ENCODE measurements at places on chromosomes 3 and 15.

- no peak for DNase-seq
Measured at GRCh38 chr3:143070977-143071551, 48.5 kb upstream of the CHST2 start.

DNA sequence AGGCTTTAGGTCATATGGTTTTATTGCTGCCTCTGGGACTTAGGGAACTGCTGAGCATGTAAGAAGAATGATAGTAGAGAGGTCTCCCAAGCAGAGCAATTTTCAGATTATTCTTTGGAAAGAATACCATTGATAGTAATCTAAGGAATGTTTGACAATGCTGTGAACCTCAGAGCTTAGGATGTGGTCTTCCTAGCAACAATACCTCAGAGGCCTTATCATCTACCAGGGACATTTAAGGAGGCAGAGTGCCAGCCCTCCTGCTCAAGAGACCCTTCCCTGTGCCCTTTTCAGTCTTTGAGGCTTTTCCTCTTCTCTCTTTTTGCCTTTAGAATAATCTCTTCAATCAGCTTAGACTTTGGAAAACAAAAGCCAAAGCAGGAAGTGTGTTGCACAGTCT is 272.1 kb downstream of the OXSM start:
- no peak for DNase-seq

DNA sequence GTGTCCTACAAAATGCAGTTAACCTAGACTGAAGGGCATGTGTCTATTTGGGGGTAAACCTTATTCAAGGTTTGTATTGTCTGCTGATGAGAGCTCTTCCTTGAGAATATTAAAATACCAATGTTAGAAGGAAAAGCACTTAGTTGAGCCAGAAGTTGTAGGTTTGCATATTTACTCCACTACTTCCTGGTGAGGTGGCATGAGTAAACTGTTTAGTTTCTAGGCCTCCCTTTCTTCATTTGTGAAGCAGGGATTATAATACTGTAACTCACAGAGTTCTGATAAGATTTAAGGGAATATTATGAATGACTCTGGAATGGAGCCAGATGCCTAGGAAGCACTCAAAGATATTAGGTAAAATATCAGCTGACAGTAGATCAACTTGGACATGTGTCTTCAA is 46.7 kb downstream of the CD200R1L start:
- DNase-seq, result no peak

GRCh38 chr15:50458348-50459112 is 34.3 kb downstream of the USP8 start:
- no peak for DNase-seq

DNA sequence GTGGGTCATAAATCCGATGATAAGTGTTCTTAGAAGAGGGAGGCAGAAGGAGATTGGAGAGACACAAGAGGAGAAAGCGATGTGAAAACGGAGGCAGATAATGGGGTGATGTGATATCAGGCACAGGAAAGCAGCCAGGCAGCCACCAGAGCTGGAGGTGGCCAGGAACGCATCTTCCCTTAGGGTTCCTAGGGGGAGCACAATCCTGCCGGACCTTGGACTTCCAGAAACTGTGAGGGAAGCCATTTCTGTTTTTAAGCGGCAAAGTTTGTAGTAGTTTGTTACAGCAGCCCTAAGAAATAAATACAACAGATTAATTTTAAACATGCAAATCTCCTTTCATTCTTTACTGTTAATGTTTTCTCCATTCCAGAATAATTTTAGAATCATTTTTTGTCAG is 259.9 kb upstream of the TMC3 start:
- DNase-seq, result no peak

DNA sequence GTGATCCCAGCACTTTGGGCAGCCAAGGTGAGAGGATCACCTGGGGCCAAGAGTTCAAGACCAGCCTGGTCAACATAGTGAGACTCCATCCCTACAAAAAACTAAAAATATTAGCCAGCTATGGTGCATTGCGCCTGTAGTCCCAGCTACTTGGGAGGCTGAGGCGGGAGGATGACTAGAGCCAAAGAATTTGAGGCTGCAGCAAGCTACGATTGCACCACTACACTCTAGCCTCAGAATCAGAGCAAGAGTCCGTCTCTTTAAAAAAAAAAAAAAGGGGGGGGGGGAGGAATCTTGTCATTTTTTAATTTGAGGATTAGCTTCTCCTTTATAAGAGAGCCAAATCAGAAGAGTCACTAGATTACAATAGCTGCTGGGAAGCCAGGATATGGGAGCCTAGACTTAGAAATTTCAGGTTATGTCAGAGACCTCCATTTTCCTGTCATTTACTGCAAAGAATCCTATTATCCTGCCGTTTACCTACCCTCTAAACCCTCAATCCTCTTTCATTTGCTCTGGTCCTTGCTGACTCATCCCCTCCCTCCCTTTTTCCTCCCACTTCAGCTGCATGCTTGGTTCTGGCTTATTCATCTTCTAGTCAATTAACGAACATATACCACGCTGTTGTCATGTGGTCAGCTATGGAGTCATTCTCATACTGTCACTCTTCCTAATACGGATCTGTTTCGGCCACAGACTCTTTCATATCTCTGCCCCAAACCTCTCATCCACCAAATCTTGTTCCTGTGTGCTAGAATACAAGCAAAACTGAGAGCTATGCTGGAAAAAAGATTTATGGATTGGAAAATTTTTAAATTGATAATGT is 83.8 kb upstream of the PPIB start:
- DNase-seq, result no peak

DNA sequence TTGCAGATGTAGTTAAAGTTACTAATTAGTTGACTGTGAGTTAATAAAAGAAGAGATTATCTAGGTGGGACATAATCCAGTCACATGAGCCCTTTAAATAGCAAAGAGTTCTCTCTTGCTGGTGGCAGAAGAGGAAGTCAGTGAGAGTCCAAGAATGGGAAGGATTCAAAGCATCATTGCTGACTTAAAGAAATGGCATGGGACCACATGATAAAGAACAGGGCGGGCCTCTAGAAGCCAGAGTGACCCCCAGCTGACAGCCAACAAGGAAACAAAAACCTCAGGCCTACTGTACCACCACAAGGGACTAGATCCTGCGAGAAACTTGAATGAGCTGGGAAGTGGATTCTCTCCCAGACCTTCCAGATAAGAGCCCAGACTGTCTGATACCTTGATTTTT is 447.2 kb upstream of the CCDC54 start:
- DNase-seq, result no peak

DNA sequence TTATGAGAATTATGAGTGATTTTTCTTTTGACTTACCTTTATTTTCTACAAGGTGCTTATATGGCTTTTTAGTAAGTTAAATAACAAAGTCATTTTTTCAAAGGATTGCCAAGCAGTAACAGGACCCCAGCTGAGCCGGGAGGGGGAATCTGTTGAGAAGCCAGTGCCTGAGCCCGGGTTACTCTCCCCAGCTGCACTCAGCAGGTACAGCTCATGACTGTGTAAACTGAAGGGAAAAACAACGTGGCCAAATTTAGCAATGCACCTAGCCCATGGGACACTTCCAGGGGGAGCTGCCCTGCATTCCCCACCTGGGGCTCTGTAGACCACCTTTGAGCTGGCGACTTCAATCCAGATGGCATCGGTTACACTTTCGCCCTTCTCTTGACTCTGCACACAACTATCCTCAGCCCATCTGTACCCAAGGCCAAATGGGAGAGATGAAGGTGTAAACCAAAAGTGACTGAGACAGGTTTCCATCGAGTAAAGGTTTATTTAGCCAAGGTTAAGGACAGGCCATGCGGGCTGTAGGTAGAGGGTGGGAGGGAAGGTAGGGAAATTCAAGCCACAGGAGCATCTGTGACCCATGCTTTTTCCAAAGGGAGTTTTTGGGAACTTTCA is 18.2 kb upstream of the HCN4 start:
- DNase-seq, result no peak

GRCh38 chr3:183690402-183690995 is 7.1 kb upstream of the YEATS2 start:
- no peak for DNase-seq

- DNase-seq, result no peak
Measured at GRCh38 chr3:98746882-98747281, 16.3 kb upstream of the ST3GAL6 start.

DNA sequence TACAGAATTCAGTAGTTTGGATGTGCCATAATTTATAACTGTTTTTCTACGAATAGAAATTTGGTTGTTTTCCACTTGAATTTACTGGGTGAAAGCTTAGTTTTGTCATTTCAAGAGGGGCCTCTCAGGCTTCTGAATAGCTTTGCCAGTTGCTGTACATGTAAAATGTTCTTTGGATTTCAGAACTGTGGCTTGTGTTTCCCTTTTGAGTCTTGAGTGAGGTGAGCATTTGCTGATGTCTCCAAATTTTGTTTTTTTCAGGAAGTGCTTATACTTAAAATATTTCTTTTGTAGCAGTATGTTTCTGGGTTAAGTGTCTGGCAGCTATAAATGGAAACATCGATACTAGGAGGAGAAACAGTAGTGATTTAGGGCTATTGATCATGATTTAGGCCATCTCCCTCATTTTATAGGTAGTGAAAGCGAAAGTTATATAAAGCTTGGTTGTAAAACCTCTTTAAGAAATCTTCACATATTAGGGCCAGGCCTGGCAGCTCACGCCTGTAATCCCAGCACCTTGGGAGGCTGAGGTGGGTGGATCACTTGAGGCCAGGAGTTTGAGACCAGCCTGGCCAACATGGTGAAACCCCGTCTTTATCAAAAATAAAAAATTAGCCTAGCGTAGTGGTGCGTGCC is 9.2 kb upstream of the TRAK1 start:
- no peak for DNase-seq
